ENCODE measurements at places on chromosomes 4 and X.

GRCh38 chr4:100083289-100083688 lies 107.0 kb downstream of the DDIT4L start:
- DNase-seq = no peak

DNA sequence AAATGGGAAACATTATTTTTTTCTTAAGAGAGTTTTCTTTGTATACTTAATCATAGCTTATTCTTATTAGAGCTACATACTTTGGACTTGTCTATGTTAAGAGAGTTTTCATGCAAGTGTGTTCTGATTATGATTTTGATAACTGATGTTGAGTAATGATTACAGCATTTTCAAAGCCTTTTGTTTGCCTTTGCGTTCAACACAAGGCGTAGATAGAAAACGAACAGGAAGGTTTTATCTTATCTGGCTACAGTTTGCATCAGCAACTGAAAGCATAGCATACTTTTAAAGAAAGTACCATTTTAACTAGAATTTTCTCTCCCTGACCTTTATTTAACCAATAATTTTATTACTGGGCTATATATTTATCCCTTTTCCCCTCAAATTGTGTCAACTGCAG lies 51.6 kb upstream of the PDLIM5 start:
- DNase-seq = no peak

GRCh38 chrX:39944416-39944815 lies 153.3 kb downstream of the BCOR start:
- DNase-seq = no peak

DNA sequence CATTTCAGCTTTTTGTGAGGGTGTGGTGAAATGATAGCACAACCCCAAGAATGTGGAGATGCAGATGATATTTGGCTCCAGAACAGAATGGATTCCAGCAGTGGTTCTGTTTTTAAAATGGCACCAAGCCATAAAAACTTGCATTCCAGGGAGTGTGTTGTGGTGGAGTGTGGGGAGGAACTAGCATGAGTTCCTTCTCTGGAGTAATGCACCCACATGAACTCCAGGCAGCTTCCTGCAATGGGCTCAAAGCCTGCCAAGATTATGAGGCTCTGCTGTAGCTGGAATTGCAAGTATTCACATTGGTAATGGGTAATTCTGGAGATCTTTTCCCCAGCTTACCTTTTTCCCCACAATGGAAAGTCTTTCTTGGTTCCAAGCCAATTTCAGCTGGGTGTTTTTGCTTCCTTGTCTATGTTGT lies 161.4 kb downstream of the RAB28 start:
- DNase-seq = no peak

GRCh38 chr4:143357161-143357845 lies 20.6 kb downstream of the GAB1 start:
- DNase-seq = no peak

DNA sequence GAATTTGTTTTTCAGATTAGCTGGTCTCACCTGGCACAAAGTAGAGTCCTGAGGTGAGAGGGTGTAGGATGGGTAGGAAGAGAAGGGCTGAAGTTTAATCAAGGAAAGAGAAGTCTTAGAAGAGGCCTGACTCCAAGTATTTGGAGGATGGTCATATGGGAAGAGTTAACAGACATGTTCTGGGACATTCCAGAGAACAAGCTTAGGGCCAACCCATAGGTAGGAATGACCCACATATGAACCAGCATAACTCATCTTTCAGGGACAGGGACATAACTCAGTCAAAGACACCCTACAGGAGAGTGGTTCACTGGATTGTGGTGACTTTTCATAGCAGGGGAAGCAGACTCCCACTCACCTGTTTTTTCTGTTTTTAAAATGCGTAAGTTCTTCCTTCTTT lies 27.9 kb upstream of the ANXA5 start:
- no peak for DNase-seq

DNA sequence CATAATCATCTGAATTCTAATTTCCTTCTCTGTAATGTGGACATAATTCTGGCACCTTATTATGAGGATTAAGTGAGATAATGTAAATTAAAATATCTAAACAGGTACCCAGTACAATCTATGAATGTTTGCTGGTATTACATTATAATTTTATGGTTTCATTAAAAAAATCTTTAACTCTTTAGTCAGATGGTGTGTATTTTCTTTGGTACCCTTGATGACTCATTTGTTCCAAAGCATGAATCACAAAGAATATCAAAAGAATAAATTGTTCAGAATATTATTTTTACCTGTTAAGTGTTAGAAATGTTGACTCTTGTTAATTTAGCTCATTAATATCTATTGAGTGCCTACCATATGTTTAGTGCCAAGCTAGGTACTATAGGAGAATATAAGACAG lies 74.3 kb downstream of the SNX25 start:
- DNase-seq = no peak

DNA sequence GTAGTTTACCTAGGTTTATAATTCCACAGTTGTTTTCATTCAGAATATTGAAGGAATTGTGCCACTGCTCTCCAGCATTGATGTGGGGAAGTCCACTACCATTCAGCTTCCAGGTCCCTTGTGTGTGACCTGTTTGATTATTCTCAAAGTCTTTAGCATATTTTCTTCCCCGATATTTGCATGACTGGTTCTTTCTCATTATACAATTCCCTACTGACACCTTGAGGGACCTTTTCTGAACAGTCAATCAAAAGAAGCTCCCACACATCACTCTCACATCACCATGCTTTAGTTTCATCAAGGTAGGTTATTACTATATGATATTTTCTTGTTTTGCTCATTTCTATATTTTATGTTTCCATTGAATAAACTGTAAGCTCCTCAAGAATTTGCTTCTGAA lies 44.1 kb downstream of the SLC39A8 start:
- DNase-seq = no peak

- peak; percentile 30 for DNase-seq
Observed at GRCh38 chrX:104195489-104196084, 29.3 kb downstream of the FAM199X start.

DNA sequence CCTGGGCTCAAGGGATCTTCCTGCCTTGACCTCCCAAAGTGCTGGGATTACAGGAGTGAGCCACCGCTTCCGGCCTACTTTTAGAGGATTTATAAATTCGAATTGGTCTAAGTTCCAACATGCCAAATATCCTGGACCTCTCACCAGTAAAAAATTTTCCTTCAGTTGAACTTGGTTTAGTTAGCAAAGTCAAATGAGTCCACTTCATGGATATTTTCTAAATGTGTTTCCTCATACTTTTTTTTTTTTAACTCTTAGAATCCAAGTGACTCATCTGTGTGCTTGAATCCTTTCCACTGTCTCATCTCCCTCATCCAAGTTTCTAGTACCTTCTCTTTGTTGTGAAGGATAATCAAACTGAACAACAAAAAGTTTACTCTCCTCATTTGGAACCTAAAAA lies 49.7 kb downstream of the RBM47 start:
- DNase-seq = no peak

GRCh38 chr4:5340991-5341451 lies 289.7 kb downstream of the STK32B start:
- DNase-seq = no peak

GRCh38 chrX:129748305-129748704 lies 9.5 kb downstream of the XPNPEP2 start:
- no peak for DNase-seq

GRCh38 chrX:15170927-15171326 lies 99.0 kb downstream of the ASB9 start:
- DNase-seq = no peak

DNA sequence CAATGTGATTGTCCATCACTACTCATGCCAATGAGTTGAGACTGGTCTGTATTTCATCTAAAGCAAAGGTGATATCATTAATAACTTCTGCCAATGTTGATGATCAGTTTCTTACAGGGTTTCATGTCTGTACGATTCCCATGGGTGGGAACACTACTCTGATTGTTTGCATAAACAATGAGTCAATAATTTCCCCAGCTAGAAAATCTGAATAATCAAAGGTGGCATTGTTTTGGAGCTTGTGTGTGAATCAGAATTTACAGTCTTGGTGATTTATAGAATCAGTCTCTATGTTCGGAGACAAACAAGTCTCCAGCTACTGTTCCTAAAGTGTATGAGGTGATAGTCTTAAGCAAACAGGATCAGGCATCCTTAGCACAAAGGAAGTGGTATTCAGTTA lies 35.5 kb upstream of the PARM1 start:
- DNase-seq = no peak

GRCh38 chr4:44493924-44494323 lies 45.3 kb upstream of the KCTD8 start:
- peak; percentile 37 for DNase-seq

DNA sequence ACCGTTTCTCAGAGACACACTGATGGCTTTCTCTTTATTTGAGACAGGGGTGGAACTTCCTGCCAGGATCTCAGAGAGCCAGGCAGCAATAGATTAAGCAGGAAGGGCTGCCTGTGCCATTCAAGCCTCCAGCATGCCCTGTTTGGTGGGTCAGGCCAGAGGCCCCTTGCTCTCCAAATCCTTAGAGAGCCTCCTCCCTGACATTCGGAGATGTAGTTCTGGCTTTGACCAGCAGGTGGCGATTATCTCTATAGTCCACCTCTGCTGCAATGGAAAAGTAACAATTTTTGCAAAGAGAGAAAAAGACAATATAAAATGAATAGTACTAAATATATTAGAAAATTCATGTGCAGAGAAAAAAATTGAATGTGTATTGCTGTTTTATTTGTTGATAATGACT lies 93.9 kb downstream of the NXF2B start:
- peak; percentile 28 for DNase-seq

DNA sequence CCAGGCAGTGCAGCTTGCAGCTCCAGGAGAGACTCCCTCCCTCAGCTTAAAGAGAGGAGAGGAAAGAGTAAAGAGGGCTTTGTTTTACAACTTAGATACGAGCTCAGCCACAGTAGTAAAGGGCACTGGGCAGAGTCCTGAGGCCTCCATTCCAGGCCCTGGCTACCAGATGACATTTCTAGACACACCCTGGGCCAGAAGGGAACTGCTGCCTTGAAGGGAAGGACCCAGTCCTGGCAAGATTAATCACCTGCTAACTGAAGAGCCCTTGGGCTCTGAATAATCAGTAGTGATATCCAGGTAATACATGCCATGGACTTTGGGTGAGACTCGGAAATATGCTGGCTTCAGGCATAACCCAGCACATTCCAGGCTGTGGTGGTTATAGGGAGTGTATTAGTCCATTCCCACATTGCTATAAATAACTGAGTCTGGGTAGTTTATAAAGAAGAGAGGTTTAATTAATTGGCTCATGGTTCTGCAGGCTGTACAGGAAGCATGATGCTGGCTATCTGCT lies 15.3 kb upstream of the SLC16A2 start:
- DNase-seq = no peak

DNA sequence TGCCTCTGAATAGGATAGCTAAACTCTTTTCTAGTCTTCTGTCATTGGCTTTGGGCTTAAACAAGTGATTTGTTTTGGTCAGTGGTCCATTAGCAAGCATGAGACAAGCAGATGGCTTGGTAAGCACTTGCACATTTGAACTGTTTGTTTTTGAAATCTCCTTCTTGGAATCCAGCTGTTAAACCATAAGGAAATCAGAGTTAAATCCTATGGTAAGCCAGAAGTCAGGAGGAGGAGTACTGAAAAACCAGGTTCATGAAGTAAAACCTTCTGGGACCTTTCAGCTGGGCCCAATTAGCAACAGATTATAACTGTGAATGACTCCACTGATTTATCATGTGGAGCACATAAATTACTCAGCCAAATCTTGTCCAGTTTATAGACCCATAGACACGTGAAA lies 1042.5 kb upstream of the PABPC4L start:
- DNase-seq = no peak

DNA sequence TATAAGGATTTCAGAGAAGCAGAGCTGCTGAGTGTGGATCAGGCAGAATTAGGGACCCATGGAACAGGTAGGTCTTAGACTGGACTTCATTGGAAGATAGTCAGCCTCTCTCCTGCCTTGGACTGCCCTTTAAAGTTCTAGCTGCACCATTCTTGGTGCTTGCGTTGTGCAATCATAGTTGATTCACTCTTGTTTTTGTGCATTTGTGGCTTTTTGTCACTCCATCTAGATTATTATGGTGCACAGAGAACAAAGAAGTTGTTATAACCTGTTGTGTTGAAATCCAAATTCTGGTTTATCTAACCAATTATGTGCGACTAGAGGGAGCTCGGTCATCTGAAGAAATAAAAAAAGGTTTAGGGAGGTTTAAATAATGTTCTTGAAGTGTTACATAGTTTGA lies 59.3 kb downstream of the JADE1 start:
- DNase-seq = no peak

- peak; percentile 78 for DNase-seq
Observed at GRCh38 chr4:158810487-158811215, 41.8 kb downstream of the FNIP2 start.

- no peak for DNase-seq
Observed at GRCh38 chrX:31245714-31246113, 173.9 kb upstream of the FTHL17 start.

- DNase-seq = no peak
Observed at GRCh38 chr4:39597695-39598381, 40.8 kb downstream of the SMIM14 start.

DNA sequence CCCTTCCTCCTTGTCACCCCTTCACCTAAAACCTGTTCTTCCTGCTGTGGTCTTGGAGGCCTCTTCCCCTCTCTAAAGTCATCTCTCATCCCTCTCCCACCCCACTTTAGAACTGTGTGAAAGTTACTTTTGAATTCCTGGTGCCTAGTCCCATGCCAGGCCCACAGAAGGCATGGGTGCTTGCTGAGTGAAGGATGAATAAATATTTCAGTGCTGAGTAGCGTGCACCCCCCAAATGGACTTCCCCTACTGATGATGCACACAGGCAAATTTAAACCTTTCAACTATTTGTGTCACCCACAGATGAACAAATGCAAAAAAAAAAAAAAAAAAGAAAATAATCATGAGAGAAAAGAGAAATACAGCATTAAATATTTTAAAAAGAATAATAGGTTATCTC lies 19.8 kb downstream of the PSMD10 start:
- no peak for DNase-seq

Data from ACHN (cell line).